ENCODE measurements at places on chromosomes 2 and 18.

DNA sequence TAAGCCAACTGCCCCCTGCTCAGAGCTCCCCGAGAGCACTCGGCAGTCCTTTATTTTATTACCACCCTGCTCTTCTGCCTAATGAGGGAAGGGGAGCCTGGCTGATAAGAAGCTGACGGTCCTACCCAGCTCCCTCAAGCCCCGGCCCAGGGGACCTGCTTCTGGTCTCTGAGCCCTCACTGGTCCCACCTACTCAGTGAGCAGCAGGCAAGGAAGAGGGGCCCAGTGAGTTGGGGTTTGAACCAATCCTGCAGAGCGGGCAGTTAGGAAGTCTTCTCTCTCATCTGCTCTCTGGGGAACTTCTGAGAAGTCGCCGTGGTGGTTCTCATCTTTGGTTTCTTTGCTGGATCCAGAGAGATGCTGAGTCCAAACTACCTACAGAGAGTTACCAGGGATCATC lies 218.9 kb downstream of the NDUFA10 start:
- no peak for DNase-seq

DNA sequence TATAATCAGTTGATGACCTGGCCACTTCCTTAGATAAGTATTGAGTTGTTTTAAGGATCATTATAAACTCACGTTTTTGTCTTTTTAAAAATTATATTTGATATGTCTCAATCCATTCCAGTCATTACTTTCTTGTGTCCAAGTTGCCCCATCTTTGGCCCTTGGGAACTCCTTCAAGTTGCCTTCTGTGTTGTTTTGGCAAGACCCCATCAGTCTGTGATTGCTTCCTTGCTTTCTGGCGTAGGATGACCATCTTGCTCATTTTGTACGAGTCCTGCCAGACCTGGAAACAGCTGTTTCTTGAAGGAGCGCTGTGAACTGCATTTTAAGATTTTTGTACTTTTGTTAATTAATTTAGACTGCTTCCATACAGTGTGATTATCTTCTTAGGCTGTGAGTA lies 68.9 kb upstream of the ITM2C start:
- DNase-seq, result no peak

DNA sequence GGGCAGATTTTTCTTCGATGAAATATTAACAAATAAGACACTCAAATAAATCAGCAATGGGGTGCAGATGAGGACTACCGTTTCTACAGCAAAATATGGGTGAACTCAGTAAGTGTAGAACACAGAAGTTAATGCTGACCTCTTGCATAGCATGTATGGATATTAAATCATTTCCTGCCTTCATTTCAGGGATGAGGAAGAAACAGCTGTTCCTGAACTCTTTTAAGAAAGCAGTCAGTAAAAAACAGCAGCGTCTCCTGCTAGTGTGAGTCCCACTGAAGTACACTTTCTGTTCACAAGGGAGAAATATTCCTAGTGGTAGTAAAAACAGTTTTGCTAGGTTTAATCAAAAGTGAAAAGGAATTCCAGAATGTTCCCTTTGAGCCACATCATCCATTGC lies 379.0 kb downstream of the ZEB2 start:
- no peak for DNase-seq

DNA sequence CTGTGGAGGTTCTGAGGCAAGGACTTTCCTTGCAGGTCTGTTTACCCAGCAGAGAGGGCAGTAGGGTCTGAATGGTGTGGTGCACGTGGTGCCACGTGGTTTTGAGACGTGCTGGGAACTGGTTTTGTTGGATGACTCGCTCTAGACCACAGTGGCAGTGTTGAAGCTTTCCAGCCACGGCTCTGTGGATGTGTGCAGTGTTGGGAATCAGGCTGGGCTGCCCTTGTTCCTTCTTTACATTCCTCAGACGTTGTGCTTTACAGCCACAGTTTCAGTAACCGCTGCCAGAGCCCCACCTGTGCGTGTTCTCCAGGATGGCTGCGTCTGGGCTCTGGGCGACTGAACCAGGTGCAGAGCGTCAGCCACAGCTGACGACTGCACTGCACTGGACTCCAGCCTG lies 8.2 kb downstream of the CTDP1 start:
- no peak for DNase-seq

DNA sequence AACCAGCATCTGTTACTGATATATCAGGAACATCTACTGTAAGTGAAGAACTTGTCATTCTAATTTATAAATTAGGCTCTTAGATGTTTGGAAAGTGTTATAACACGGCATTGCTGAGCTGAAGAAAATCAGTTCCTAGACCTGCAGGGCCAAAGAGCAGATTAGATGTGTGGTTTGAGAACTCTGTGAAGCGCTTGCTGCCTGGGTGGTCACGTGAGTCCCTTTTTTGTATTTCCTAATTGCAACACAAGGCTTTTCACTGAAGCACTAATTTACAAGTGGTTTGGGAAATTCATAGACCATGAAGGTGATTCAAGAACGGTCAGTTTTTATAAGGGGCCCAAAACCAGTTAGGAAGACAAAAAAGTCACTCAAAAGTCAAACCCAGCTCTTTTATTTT lies 106.9 kb upstream of the SP3 start:
- DNase-seq, result peak; percentile 75

- DNase-seq, result no peak
Measured at GRCh38 chr2:177282181-177282641, 17.7 kb upstream of the NFE2L2 start.

- DNase-seq, result no peak
Measured at GRCh38 chr2:238872026-238872425, 24.1 kb downstream of the TWIST2 start.

DNA sequence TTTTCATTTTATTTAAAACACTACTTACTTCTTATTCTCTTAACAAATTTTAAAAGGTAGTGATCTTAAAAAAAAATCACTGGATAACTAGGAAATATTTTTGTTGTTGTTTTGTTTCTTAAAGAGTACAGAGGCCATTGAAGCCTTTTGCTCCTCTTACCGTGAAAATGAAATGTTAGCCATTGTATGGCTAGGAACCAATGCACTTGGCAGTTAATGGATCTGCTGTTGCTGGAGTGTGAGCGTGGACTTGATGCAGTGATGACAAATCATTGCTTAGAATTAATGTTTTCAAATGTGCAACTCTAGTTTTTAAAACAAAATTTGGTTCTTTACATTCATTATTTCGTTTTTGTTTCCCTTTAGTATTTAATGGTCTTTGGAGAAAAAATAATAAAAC lies 162.3 kb downstream of the HAUS1 start:
- no peak for DNase-seq

- DNase-seq, result peak; percentile 62
Measured at GRCh38 chr18:39571511-39571910, 2005.9 kb upstream of the CELF4 start.

- no peak for DNase-seq
Measured at GRCh38 chr18:54479365-54479764, 111.7 kb upstream of the DYNAP start.

GRCh38 chr2:127630864-127631540 lies 15.0 kb upstream of the GPR17 start:
- no peak for DNase-seq

DNA sequence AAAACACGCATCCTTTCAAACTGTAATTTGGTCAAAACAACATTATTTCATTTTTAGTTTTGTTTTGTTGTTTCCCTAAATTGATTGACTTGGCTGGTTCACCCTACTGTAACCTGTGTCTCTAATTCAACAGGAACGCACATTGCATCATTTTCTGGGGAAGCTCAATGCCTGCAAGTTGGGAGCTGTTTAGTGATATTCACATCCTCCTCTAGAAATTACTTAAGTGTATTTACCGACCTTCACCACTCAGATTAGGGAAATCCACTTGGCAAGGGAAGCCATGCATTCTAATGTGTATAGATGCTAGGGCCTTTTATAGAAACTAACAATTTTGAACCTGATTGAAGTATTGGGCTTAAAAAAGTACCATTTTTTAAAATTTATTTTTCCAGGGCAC lies 7.3 kb upstream of the TPO start:
- no peak for DNase-seq

GRCh38 chr2:51350100-51350499 lies 318.2 kb upstream of the NRXN1 start:
- no peak for DNase-seq

- no peak for DNase-seq
Measured at GRCh38 chr2:67985586-67985985, 77.2 kb downstream of the C1D start.

- peak; percentile 3 for DNase-seq
Measured at GRCh38 chr2:45370369-45370768, 240.7 kb downstream of the SRBD1 start.

- DNase-seq, result no peak
Measured at GRCh38 chr2:203070701-203071100, 56.0 kb downstream of the NBEAL1 start.

GRCh38 chr2:233336541-233336940 lies 17.8 kb upstream of the DGKD start:
- no peak for DNase-seq

DNA sequence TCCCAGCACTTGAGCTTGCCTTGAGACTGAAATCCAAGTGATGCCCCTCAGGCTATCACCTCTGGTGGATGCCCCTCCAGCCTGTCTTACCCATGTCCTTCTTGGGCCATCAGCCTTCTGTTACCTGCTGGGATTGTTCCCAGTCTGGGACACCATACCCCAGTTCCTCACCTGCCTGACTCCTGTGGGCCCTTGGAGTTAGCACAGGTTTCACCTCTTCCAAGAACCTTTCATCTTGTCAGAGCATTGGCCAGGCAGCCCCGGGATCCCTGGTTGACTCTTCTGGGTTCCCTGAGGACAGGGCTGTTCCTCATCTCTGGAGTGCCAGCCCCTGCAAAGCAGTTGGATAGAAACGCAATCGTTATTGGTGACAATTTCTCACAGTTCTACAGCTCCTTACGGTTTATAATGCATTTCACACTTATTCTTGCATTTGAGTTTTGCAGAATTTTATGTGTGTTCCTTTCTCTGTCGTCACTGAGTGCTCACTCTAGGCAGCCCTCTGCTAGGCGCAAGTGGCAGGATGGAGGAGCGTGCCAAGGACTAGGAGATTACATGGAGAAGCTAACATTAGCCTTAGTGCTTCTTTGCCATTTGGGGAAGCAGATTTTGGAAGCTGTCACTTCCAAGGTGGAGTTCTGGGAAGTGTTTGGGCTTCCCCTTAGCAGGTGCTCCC lies 139.7 kb downstream of the DDX1 start:
- no peak for DNase-seq

GRCh38 chr2:145169285-145169684 lies 649.4 kb upstream of the ZEB2 start:
- DNase-seq, result no peak

All from common myeloid progenitor, CD34-positive (primary cell).